ENCODE measurements at places on chromosomes 5 and 9. TPM values are rescaled to one million over a fixed set of nuclear protein-coding genes. Genes with fewer than 3 reads are reported as not detected.

Gene GFI1B
- total RNA-seq = not detected

Gene NUTM2F
- not detected for total RNA-seq

Gene OR1N2
- total RNA-seq = not detected

Gene EGFLAM
- total RNA-seq = not detected

Gene AK8
- total RNA-seq = 0.58 TPM

Gene OR1L1
- total RNA-seq = not detected

Gene PCDHB12
- total RNA-seq = not detected

Gene PSAT1
- total RNA-seq = 70.3 TPM

Gene SH3GL2
- not detected for total RNA-seq

Gene MARCHF3
- total RNA-seq = 2.0 TPM

Gene TAF1L
- total RNA-seq = not detected

Gene CLIC3
- not detected for total RNA-seq

Gene PCDHB10
- 1.2 TPM for total RNA-seq

Gene PTGES
- total RNA-seq = 44.9 TPM

Gene KIF20A
- total RNA-seq = 43.9 TPM

Gene RNF183
- 0.23 TPM for total RNA-seq

Gene ZNF483
- 0.96 TPM for total RNA-seq

Gene C5
- 0.96 TPM for total RNA-seq

Gene GADD45G
- total RNA-seq = 4.8 TPM

Gene ADGRD2
- total RNA-seq = 0.26 TPM

Gene CYLC2
- not detected for total RNA-seq

Gene OLFM1
- 2.6 TPM for total RNA-seq

Gene KIF24
- total RNA-seq = 1.5 TPM

Gene SGCD
- not detected for total RNA-seq

Gene SMIM27
- total RNA-seq = 3.5 TPM

Gene TRPM3
- 0.37 TPM for total RNA-seq

Gene MAN2A1
- total RNA-seq = 5.5 TPM

Gene ENTREP1
- total RNA-seq = not detected

Gene DAB2IP
- total RNA-seq = 1.8 TPM

Gene IARS1
- total RNA-seq = 127 TPM

Gene TRPM6
- total RNA-seq = not detected

Gene NUTM2G
- total RNA-seq = not detected

Gene IDNK
- total RNA-seq = 10.1 TPM

Gene TBC1D13
- total RNA-seq = 3.9 TPM

Gene GDA
- 26.3 TPM for total RNA-seq

Gene NPR3
- total RNA-seq = 2.6 TPM

Gene EIF4EBP3
- not detected for total RNA-seq

Gene PGM5
- not detected for total RNA-seq

Gene TMEM215
- total RNA-seq = not detected

Gene NAIP
- not detected for total RNA-seq

Gene NUP188
- total RNA-seq = 22.3 TPM

Gene CARTPT
- total RNA-seq = not detected

Gene ACSL6
- not detected for total RNA-seq

Gene SPATA31E1
- total RNA-seq = not detected

Gene CACNA1B
- total RNA-seq = not detected

Gene LRRC14B
- not detected for total RNA-seq

Gene SLC4A9
- total RNA-seq = not detected

Gene CCNO
- total RNA-seq = 5.4 TPM

Gene COMMD10
- total RNA-seq = 9.2 TPM

Gene PDGFRB
- 16.3 TPM for total RNA-seq
